ENCODE measurements at places on chromosomes 1 and 21.
A peak's percentile ranks its signal among the peaks of the same experiment; 100 is the strongest.

GRCh38 chr1:199135901-199136300, 497.1 kb downstream of the PTPRC start:
- DNase-seq, result peak; percentile 16

GRCh38 chr1:237507005-237507404, 383.7 kb downstream of the ZP4 start:
- DNase-seq, result no peak

GRCh38 chr1:48205522-48205921, 17.0 kb upstream of the SLC5A9 start:
- DNase-seq, result no peak

DNA sequence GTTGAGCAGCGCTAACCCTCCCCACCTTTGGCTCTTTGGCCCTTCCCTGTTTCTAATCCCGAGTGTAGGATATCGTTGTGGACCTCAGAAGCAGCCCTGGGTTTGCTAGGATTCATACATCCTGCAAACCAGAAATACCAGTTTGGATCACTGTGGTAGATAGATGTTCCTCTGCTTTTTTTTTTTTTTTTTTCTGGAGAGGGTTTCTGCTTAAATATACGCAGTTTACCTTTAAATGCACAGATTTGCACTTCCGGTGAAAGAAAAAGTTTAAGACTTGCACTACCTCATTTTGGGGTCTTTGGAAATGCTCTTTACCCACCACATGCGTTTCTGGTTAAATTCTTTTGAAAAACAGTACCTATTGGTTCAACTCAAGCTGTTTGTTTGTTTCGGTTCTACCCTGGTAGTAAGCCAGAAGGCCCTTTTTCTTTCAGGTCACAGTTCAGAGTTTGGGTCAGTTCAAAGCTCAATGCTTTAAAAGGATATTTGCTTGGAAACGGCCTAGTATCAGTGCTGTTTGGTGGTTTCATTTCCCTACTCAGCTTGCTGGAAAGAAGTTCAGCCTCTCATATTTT, 908 bp downstream of the DDI2 start:
- no peak for DNase-seq

DNA sequence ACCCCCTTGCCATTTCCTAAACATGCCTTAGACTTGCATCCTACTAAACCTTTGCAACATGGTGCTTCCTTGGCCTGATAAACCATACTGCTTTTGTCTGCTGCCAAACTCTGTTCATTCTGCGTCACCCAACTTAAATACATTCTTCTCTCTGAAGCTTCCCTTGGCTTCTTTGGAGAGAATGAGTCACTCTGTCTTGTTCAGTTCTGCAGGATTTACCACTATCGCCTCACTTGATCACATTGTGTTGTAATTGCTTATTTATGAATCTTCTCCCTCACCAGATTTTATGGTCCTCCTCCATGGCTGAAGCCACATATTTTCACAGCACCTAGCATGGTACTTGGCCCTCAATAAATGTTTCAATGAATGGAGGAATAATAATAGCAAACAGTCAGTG, 21.7 kb upstream of the TUT4 start:
- DNase-seq, result peak; percentile 9

GRCh38 chr1:85544689-85545215, 35.8 kb upstream of the CCN1 start:
- no peak for DNase-seq

DNA sequence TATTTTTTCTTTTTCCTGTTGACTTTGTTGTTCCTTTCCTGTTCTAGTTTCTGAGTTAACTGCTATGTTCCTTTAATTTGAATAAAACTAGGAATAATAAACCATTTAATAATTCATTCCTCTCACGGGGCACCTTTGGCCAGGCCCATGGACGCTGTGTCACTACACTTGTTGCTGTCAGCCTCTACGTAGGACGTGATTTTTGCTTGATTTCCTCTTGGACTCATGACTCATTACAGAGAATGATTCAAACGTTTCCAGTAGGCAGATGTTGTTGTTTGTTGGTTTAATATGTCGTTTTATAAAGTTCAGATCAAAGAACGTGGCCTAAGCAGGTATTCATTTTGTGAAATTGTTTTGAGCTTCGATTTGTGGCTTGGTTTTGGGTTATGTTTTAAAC, 9.1 kb upstream of the SLC19A1 start:
- no peak for DNase-seq

GRCh38 chr1:154884869-154885701, 15.0 kb upstream of the KCNN3 start:
- no peak for DNase-seq

DNA sequence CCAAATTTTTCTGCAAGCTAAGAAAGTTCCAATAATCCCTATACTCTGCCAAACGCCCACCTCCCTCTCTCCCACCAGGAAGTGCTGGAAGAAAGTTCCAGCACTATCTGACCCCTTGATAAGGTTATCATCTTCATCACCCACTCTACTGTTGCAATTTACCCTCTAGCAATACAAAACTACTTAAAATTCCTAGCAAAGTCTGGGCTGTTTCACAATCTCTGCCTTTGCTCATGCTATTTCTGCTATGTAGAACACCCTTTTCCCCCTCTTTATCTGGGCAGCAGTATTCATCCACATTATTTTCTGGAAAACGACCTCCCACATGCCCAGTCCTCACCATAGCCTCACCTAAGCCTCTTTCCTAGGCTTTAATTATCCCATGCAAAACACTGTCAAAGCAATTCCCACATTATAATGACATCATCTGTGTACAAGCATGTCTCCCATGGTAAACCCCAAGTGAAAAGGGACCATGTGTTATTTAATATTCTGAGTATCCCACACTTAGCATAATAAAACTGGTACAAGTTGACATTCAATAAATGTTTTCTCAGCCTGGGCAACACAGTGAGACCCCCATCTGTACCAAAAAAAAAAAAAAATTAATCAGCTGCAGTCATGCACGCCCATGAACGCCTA, 12.0 kb downstream of the F11R start:
- DNase-seq, result no peak

DNA sequence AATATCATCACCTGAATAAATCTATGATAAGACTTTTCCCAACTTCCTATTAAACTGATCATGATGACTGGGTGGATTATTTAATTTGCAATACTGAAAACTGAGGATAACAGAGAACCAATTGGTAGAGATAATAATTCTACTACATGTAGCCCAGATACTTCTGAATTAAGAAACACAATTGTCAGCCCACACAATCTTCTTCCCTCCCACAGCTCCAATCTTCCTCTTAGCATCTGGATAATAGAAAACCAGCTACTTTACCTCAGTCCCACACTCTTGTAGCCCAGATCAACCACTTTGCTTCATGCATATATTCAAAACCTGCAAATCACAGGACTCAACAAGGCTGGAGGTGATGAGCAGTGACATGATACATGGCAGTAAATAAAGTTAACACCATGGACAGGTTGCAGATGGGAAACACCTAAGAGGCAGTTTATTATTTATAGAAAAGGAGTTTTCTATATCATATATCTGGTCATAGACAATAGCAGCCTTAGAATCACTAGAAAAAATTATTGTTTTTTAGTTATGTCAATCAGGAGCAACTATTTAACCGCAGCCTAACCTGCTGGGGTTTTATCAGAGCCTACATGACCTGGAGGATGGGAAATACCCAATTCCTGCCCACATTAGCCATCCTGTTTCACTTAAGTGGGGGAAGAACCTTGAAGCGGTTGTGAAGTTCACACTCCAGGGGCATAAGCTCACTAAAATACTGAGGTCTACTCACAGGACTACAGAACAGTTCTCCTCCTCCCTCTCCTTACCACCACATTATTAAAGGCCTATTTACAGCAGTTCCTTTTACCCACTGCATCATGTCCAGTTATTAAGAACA, 16.7 kb downstream of the FRRS1 start:
- no peak for DNase-seq

GRCh38 chr1:94542088-94542870, 720 bp upstream of the F3 start:
- DNase-seq, result no peak

DNA sequence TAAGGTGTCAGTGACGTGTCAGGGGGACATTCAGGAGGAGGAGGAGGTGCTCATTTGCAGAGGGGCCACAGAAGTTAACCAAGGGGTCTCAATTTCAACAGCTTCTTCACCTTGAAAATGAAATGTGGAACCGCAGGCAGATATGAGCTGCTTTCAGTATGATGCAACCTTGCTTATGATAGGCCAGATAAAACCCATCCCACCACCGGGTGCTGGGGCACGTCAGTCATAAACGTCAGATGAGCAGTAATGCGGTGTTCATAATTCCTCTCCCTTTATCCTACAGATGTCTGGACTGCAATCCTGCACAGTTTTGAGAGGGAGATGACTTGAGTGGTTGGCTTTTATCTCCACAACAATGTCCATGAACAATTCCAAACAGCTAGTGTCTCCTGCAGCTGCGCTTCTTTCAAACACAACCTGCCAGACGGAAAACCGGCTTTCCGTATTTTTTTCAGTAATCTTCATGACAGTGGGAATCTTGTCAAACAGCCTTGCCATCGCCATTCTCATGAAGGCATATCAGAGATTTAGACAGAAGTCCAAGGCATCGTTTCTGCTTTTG, 1.7 kb downstream of the PTGFR start:
- DNase-seq, result peak; percentile 78

DNA sequence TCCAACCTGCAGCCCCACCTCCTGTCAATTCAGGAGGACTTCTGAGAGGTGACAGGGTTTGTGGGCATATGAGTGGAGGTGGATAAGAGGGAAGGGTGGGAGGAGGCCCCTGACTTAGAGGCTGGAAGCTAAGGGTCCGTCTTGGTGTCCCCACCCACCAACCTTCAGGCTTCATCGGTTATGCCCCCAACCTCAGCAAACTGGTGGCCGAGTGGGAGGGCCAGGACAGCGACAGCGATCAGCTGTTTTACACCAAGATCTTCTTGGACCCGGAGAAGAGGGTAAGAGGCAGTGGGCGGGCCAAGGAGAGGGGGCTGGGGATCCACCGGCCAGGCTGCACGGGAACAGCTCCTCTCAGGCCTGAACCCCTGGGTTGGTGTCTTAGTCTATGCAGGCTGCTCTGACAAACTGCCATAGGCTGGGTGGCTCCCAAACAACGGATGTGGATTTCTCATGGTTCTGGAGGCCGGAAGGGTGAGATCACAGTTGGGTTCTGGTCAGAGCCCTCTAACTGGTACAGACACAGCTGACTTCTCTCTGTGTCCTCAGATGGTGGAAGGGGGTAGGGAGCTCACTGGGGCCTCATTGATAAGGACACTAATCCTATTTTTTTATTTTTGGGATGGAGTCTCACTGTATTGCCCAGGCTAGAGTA, 18.1 kb downstream of the PLOD1 start:
- no peak for DNase-seq

DNA sequence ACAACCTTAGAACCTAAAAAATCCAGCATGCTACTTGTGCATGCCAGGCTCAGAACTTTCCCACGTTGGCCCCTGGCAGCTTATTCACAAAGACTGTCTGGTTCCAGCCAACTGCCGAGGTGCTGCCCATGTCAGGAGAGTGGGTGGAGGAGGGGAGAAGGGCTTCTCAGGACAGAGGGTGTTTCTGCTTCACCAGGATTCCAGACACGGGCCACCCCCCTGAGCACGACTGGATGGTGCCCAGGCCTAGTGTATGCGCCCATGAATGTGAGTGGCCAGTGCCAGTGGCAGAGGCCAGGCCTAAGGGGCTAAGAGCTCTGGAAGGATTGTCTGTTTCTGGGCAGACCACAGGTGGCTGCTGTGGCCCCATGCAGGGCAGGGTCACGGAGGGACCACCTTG, 148.2 kb upstream of the COL6A1 start:
- no peak for DNase-seq

DNA sequence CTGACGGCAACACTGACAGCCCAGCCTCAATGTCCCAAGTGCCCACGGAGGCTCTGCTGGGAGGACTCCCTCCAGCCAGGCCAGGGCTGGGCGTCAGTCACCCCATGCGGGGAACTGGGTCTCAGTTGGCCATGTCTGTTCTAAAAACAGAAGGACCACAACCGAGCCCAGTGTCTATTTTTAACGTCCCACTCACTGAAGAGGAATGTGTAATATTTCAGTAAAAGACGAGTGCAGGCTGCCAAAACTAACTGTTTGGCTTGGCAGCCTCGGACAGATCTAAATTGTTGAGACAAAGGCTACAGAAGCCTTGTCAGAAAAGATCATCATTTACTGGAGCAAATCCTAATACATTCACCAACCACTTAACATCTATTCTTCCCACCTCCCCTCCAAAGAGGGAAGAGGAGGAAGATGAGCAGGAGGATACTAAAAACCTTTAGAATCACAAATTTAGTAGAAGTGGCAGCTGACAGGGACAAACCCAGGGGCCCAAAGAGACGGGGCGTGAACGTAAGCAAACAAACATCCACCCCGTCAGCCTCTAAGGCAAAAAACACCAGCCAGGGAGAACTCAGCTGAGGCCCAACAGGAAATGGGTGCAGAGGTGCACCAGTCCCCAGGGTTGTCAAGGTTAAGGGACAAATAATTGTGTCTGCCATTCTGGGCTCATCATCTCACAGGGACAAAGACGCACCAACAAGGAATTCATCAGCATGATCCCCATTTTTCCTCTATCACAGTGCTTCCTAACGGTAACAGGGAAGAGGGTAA, 18.7 kb downstream of the C1orf198 start:
- peak; percentile 88 for DNase-seq

DNA sequence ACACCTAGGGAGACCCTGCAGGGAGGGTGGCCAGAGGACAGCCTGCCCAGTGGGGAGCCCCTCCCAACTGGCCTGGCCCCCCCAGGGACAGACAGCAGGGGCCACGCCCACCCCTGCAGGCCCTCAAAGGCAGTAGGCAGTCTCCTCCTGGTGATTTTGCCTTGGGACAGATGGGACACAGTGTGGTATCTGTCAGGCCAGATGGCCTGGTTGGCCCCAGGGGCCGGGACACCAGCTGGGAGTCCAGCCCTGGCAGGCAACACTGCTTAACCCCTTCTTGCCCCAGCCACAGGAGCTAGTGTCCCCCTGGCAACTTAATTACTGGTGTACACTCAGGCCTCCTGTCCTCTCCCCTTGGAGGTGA, 17.8 kb downstream of the IFFO2 start:
- no peak for DNase-seq

GRCh38 chr1:166272155-166272554, 105.4 kb upstream of the FAM78B start:
- no peak for DNase-seq

GRCh38 chr1:164842870-164843269, 283.9 kb downstream of the PBX1 start:
- DNase-seq, result no peak

DNA sequence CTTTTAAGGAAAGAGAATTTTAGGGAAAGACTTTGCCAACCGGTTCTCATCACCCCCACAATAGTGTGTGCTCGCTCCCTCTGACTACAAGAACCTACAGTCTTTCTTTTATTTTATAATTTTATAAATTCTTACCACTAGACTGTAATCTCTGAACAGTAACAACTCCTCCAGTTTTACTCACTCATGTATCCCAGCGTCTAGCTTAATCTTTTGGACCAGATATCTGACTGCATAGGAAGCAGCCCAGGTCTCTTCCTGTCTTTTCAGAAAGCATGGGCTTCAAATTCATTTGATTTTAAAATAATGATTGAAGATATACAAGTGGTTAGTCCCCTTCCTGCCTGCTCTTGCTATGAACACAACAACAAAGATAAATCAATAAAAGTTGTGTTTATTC, 19.0 kb upstream of the DUSP10 start:
- no peak for DNase-seq

- no peak for DNase-seq
These were observed 684 bp downstream of the LTN1 start for GRCh38 chr21:28991861-28992525.
